ENCODE measurements at places on chromosomes 12 and 14.

DNA sequence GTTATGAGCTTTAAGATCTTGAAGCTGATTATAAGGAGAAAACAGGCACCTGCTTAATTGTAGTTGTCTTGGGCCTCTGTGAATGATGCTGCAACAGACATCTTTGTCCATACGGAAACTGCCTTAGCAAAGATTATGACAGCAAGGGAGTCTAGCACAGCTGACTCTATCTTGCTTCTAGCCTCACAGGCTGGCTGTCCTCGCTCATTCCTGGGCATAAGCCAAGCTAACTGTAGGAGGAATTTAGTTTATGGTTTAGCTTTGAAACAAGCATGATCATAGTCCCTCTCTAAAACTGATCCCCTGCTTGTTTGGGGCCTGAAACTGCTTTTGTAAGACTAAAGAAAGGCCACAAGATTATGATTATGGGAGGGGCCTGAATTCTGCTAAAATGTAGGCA lies 74.3 kb upstream of the C14orf132 start:
- DNase-seq = no peak

DNA sequence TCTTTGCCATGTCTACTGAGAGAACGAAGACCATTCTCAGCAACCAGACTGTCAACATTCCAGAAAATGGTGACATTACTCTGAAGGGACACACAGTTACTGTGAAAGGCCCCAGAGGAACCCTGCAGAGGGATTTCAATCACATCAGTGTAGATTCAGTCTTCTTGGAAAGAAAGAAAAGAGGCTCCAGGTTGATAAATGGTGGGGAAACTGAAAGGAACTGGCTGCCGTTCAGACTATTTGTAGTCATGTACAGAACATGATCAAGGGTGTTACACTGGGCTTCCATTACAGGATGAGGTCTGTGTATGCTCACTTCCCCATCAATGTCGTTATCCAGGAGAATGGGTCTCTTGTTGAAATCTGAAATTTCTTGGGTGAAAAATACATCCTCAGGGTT lies 29.7 kb upstream of the PSMA6 start:
- no peak for DNase-seq

- no peak for DNase-seq
These were observed 10.2 kb upstream of the LRRC10 start for GRCh38 chr12:69620921-69621320.

- no peak for DNase-seq
These were observed 46.2 kb downstream of the BCAT1 start for GRCh38 chr12:24902511-24903328.

- no peak for DNase-seq
These were observed 223.7 kb downstream of the KCNC2 start for GRCh38 chr12:74985986-74986319.

DNA sequence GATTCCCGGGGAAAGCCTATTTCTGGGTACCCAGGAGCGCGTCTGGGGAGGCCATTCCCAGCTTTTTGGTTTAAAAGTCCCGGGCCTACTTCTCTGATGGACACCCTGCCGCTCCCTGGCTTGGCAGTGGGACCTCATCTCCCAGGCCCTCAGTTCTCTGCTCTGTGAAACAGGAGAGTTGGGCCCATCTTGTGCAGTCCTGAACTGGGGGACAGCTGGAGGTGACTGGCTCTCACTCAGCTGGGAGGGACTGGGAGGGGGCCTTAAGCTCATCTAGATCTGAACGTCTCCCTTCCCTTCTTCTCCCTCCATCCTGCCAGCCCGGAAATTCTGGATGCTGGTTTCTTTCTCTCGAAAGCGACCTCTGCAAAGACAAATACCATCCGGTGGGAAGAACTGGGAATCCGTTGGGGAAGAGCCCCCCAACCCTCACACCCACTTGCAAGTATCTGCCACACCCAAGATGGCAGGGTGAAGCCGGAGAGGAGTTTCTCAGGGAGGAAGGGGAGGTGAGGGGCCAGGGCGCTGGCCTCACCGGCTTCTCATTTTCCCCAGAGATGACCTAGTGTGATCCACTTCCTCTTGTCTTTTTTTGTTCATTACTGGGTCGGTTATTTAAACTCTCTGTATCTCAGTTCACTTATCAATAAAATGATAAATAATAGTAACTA lies 1.4 kb downstream of the RIN3 start:
- no peak for DNase-seq

DNA sequence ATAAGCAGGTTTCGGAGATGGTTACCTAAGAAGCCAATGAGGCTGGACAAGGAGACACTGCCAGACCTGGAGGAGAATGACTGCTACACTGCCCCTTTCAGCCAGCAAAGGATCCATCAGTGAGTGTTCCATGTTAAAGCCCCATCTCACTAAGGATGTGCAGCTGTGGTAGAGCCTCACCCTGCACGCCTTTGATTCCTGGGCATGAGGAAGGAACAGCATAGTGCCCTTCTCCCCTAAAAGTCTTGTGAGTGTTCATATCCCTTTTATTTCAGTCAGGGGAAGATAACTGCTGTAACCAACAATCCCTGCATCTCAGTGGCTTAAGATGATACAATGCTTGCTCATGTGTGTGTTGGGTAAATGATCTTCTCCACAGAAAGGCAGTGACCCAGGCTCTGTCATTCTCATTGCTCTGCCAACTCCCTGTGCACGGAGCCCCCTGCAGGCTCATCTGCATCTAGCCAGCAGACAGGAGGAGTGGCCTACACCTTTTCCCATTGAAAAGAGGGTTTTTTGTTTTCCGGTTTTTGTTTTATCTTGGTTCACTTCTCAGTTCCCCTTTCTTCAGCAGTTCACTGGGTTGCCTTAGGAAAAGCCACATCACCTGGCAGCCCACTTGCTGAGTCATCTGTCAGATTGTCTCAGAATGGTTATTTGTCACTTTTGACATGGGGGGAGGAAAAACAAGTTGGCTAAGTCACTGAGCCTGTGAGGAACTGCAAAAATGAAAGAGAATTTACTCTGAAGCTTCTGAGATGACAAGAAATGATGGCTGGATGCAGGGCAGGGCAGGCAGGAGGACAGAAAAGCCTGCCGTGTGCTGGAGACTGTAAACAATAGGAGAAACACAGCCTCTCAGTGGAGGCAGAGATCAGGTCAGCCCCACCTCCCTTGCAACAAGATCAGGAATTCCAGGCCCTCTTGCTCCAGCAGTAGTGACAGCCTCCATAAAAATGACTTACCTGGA lies 193.3 kb downstream of the ANO4 start:
- no peak for DNase-seq

DNA sequence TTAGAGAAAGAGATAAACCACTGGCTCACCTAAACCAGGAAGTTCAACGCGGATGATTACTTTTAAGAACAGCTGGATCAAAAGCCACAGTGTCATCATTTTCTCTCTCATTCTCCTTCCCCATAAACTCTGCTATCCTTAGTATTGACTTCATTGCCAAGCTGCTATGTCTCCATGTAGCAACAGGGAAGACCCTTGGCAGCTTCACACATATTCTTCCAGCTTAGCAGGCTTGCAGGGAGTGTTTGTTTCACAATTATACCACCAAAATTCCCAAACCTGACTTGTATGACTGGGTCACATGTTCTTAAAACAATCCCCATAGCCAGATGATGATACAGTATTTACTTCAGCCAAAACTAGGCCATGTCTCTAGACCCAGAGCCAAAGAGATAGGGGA lies 235.5 kb downstream of the PAWR start:
- no peak for DNase-seq

DNA sequence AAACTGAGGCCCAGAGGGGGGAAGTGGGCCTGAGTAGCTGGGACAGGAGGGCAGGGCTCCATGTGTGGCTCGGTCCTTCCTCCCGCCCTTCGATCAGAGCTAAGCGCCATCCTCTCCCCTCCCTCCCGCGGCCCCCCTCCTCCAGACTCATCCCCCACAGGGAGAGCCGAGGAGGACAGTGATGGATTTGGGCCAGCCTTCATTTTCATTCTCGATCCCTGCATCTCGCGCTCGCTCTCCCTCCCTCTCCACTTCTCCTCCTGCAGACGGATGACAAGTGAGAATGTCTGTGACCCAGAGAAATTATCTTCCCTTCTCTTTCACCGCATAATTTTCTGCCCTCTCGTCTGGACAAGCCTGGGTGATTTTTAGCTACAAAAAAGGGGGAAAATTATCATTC lies 183.3 kb downstream of the RBM19 start:
- DNase-seq = no peak

Measured in NCI-H1105 treated with DMSO at 0.1 percent for 48 hours (cell line).